Activated CD8-positive, alpha-beta memory T cell treated with anti-CD3 and anti-CD28 coated beads, Interleukin-2, amount 50 U/mL, for 4 hours (primary cell): ENCODE measurements at places on chromosomes 1 and 21.

- DNase-seq = no peak
Observed at GRCh38 chr1:84611796-84612195, 37.6 kb upstream of the CTBS start.

DNA sequence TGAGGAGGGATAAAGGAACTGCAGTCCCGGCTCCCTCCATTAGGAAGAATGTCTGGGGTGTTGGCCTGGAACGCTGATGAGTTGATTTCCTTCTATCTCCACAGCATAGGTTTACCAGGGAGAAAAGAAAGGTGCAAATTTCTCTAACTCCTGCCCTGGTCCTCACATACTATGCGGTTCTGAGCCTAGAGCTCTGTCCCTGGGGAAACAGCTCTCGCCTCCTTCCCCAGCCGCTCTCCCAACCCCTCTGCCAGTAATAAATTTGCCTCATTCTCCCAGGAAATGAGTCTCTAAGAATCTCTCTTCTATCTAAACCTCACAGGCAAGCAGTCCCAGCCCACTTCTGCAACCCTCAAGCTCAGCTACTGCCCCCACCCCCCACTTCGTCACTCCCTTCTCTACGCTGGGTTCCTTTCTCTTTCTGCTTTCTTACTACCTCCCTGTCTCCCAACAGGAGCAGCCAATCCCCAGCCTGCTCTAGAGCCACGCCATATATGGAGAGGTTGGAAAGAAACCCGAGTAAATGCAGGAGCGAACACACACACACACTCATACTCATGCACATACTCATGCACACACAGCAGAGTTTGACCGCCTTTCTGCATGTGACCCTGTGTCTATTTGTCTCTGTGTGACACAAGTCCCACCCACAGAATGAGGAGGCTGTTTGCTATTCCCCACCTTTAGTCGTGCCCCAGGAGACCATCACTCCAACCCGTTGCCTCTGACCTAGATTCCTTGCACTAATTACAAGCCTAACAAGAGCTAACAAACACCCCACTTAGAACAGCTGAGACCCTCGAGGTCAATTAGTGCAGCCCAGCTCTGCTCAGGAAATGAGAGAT is 13.4 kb downstream of the PLEKHO1 start:
- DNase-seq = no peak

- DNase-seq = no peak
Observed at GRCh38 chr1:116661633-116662032, 5.9 kb downstream of the IGSF3 start.

DNA sequence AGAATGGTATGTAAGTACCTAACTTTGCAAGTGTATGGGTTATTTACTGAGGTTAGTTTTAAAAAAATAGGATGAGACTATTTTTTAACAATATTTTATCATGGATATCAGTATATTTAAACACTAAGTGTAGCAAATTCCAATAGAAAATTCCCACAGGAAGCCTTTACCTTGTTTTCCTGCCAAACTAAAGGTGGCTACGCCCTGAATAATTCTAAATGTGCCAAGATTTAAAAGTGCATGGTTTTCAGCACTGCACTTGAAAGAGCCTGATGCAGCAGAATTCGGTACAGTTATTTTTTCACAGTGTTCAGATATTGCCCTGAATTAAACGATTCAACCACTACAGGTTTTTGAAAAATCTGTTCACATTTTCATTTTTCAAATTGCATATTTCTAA is 1622.8 kb upstream of the B3GALT2 start:
- no peak for DNase-seq

- no peak for DNase-seq
Observed at GRCh38 chr1:192201303-192201702, 43.0 kb downstream of the RGS18 start.

DNA sequence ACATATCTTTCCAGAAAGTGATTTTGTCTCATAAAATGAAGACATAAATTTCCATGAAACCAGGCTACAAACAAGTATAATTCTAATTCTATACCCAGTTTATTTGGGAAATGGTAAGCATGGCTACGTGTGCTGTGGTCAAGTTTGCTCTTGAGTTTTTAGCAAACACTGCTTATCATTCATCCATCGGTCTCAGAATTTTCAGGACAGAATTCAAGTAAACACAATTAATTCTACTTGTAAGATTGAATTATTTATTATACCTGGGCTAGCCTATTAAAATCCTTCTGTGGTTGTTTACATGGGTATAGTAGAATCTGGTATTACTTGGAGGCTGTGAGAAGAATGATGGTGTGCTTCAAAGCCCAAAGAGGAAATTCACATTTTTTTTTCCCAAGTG is 68.3 kb downstream of the CHIA start:
- DNase-seq = no peak

DNA sequence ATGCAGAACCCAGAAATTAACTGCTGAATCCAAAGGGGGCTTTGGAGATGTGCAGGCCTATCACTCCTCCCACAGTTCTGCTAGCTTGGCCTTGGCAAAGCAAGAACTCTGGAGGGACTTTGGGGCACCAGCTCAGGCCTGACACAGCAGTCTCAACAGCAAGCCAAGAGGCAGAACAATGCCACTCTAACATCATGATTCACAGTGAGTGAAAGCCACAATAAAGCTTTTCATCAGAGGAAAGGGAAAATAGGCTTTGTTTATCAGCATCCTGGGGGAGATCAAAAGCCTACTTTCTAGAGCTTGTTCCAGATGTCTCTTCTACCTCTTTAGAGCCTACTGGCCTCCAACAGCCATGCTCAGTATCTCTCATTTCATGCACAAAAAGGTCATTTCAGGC is 283.4 kb downstream of the KCNH1 start:
- DNase-seq = no peak

- no peak for DNase-seq
Observed at GRCh38 chr1:208347191-208347590, 103.0 kb upstream of the PLXNA2 start.

DNA sequence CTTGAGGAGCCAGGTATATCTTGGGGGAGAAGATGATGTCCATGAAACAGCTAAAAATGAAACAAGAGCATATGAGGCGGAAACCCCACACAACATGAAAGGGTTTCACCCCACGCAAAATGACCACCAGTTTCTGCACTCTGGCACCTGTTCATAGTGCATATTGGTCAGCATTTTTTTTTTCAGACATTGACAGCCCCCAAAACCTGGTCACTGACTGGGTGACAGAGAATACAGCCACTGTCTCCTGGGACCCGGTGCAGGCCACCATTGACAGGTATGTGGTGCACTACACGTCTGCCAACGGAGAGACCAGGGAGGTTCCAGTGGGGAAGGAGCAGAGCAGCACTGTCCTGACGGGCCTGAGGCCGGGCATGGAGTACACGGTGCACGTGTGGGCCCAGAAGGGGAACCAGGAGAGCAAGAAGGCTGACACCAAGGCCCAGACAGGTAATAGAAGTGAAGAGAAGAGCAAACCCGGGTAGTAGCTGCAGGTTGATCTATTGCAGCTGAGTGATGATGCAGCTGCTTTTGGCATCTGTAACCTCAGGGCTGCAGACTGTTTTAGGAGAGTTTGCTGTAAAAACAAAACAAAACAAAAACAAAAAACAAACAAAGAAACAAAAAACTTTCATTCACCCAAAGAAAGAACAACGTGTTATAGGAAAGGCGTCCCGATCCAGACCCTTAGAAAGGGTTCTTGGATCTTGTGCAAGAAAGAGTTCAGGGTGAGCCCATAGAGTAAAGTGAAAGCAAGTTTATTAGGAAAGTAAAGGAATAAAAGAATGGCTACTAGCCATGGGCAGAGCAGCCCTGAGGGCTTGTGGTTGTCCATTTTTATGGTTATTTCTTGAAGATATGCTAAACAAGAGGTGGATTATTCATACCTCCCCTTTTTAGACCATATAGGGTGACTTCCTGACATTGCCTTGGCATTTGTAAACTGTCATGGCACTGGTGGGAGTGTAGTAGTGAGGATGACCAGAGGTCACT is 51.0 kb downstream of the TNN start:
- DNase-seq = no peak

- DNase-seq = peak; percentile 73
Observed at GRCh38 chr1:16960560-16961296, 19.7 kb downstream of the MFAP2 start.

DNA sequence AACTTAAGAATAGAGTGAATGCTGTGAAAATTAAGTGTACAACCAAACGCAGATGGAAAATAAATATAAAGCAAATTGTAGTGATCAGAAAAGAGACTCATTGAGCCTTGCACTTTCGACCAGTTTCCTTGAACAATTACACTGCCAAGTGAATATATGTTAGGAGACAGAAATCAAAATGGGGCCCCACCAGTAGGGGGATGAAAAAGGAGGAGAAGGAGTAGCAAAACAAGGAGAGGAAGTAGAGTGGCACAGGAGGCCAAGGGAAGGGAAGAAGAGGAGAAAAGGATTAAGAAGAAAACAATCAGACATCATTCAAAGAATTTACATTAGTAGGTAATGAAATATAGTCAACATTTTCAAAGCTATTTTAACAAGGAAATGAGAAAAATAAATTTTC is 1770.6 kb downstream of the PLA2G4A start:
- no peak for DNase-seq

- no peak for DNase-seq
Observed at GRCh38 chr1:42551590-42551989, 88.5 kb downstream of the CCDC30 start.

- DNase-seq = no peak
Observed at GRCh38 chr1:28776341-28776740, 35.6 kb upstream of the OPRD1 start.

DNA sequence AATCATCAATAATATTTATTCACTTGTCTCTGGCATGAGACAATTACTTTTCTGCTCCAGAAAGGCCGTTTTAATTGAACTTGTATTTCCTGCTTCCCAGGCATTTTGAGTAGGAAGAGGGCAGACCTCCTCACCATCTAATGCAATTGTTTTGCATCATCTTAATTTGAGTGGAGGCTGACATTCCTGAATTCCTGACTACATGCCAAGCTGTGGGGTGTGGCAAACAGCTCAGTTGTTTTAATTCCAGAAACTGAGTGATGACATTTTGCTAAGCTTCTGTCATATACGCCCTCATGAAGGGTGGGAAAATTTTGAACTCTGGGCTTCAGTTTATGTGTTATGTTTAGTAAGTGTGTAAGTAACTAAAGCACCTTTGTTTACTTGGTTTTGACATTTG is 125.4 kb upstream of the USP25 start:
- no peak for DNase-seq

DNA sequence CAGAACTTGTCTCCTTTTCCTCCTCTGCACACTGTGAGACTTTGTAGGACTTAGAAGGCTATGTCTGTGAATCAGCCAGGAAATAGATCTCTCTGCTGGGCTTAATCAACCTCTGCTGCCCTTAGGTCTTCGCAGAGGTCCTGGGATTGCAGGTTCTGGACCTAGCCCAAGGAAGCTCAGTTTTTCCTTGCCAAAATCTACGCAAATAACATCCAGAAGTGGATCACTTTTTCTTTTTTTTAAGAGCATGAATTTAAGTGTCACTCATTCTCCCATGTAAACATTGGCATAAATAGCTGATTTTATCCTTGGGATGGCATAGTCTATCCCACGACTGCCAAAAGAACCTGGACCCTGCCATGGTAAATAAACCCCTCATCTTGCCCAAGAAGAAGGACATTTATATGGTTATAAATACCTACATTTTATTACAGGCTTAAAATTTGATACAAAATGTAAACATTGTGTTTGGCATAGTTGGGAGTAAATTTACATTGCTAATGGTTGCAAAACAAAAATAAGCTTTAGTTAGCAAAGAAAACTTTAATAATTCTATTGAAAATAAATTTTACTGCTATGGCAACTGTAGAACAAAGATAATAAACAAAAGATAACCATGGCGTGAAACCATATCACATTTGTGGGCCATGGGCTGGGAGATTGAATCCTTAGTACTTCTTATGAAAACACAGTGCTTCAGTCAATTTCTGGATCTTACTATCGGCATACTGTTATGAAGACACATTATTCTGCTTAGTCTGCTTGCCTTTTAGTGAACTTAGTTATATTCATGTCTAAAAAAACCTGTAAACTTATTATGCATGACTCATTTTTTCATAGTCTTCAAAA is 24.5 kb upstream of the DISC1 start:
- DNase-seq = no peak

GRCh38 chr1:54569339-54569738 is 21.3 kb downstream of the ACOT11 start:
- no peak for DNase-seq

- no peak for DNase-seq
Observed at GRCh38 chr1:19338323-19338762, 26.2 kb downstream of the SLC66A1 start.

- no peak for DNase-seq
Observed at GRCh38 chr1:57026624-57027354, 61.0 kb upstream of the C8B start.

DNA sequence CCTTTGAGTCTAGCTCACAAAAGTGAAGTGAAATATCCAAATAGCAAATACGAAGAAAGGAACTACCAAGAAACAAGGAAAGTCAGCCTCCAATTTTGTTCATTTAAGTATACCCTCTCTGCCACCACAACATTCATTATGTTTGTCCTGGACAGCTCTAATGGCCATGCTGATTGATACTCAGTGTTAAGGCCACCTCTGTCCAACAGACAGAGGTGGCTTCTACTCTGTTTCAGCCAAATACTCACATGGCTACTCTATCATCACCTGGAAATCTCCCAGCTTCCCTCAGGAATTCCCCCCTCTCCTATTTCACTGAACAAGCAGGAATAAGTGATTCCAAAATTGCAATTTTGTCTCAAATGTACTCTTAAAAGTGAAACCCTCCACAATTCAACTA is 10.7 kb downstream of the APP start:
- DNase-seq = no peak

GRCh38 chr1:154912755-154913154 is 23.8 kb downstream of the PMVK start:
- no peak for DNase-seq

DNA sequence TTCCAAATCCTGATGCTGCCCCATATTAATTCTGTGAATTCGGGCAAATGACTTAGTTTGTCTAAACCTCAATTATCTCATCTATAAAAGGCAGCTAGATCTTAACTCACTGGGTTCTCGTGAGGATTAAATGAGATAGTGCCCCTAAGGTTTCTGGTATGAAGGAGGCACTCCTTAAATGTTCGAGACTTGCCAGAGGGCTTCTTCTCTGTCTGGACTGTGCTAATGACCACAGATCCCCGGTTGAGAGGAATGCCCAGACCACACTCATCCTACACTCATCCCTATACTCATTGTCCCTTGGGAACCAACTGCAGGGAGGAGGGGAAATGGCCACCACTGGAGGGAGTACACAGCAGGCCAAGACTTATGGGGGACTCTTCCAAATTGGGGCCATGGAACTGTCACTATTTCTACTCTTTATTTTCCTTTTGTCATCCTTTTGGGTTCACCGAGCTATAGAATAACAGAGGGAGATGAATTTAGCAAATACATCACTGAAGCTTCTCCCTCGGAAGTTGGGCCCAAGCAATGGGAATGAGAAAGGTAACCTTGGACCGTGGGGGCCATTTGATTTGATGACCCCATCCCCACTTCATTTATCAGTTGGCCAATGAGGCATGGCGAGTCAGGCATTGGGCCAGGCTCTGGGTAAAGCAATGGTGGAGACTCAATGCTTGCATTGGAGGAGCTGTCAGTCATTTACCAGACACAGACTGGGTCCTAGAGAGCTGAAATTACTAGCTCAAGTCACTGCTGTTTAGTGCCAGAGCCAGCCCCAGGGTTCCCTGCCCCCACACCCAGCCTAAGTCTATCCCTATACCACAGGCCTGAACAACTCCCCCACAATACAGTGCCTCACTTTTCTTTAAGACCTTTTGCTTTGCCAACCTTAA is 5.1 kb downstream of the ATF3 start:
- no peak for DNase-seq
